ENCODE measurements at places on chromosomes 12 and 14.

- no peak for DNase-seq
These were observed 86.9 kb downstream of the TPH2 start for GRCh38 chr12:72025524-72025923.

- DNase-seq, result no peak
These were observed 18.4 kb downstream of the ZFYVE1 start for GRCh38 chr14:73008501-73008900.

- DNase-seq, result peak; percentile 21
These were observed 5.3 kb downstream of the PHB2 start for GRCh38 chr12:6965026-6965661.

GRCh38 chr12:12818701-12819100 is 5.6 kb downstream of the DDX47 start:
- no peak for DNase-seq

DNA sequence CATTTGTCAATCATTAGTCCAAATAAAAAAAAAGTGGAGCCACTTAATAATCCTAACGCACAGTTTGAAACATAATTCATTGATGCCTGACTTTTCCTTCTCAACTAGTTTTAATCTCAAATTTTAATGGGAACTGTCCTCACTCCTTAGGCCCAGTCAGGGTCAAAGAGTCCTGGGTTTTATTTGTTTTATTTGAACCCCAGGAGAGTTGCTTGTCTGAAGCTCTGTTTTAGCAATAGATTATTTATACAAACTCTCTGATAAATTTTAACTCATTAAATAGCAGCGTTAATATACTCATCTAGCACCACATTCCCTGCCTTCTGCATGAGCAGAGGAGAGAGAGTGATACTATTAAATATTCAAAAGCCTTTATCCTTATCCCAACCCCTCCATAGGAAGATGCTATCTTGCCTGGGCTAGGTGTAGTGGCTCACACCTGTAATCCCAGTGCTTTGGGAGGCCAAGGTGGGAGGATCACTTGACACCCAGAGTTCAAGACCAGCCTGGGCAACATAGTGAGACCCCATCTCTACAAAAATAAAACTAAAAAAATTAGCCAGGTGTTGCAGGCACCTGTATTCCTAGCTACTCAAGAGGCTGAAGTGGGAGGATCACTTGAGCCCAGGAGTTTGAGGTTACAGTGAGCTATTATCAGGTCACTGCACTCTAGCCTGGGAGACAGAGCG is 14.5 kb upstream of the DUSP6 start:
- no peak for DNase-seq

GRCh38 chr12:116404913-116405611 is 127.6 kb upstream of the MED13L start:
- no peak for DNase-seq

- DNase-seq, result no peak
These were observed 353.5 kb downstream of the TMEM132D start for GRCh38 chr12:129550353-129550752.

GRCh38 chr14:85852906-85853305 is 323.0 kb downstream of the FLRT2 start:
- DNase-seq, result no peak

GRCh38 chr12:117774941-117775775 is 193.6 kb downstream of the KSR2 start:
- DNase-seq, result no peak

- DNase-seq, result no peak
These were observed 270.6 kb downstream of the NAV3 start for GRCh38 chr12:78101113-78101876.

- DNase-seq, result peak; percentile 17
These were observed 42.2 kb upstream of the ATP23 start for GRCh38 chr12:57899010-57899662.

GRCh38 chr14:103897075-103897947 is 30.9 kb upstream of the TDRD9 start:
- DNase-seq, result peak; percentile 46
